ENCODE measurements at places on chromosomes 11 and 22.

DNA sequence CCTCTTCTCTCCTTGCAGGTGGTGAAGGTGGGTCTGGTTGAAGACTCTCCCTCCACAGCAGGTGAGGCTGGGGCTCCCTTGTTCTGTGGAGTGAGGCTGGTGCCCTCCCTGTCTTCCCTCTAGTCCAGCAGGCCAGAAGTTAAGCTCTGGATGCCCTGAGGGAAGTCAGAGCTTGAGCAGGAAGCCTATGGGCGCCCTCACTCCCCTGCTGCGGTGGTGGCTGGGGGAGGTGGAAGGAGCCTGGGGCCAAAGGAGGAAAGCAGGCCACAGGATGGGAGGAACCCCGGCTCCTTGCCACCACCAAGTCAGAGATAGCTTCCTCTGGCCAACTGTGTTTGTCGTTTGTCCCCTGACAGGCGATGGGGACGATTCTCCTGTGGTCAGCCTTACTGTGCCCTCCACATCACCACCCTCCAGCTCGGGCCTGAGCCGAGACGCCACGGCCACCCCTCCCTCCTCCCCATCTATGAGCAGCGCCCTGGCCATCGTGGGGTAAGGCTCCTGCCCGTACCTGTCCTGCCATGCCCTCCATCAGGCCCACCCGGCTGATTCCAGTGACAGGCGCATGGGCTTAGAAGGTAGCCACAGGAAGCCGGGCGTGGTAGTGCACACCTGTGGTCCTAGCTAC is 29.5 kb upstream of the RAB1B start:
- DNase-seq = no peak

DNA sequence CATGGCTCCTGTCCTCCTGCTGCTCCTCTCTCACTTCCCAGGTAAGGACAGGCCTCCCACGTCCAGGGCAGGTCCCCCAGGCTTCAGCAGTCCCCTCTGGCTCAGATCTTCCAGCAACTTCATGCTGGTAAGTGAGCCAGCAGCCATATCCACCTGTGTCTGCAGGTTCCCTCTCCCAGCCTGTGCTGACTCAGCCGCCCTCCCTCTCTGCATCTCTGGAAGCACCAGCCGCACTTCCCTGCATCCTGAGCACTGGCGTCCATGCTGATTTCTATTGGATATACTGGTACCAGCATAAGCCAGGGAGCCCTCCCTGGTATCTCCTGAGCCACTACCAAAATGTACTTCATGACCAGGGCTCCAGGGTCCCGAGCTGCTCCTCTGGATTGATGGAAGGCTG is 19.0 kb downstream of the RFPL3 start:
- no peak for DNase-seq

- peak; percentile 72 for DNase-seq
These were observed 14.9 kb upstream of the SLC29A2 start for GRCh38 chr11:66386171-66387069.

GRCh38 chr22:33869946-33870345 is 50.3 kb downstream of the LARGE1 start:
- no peak for DNase-seq

DNA sequence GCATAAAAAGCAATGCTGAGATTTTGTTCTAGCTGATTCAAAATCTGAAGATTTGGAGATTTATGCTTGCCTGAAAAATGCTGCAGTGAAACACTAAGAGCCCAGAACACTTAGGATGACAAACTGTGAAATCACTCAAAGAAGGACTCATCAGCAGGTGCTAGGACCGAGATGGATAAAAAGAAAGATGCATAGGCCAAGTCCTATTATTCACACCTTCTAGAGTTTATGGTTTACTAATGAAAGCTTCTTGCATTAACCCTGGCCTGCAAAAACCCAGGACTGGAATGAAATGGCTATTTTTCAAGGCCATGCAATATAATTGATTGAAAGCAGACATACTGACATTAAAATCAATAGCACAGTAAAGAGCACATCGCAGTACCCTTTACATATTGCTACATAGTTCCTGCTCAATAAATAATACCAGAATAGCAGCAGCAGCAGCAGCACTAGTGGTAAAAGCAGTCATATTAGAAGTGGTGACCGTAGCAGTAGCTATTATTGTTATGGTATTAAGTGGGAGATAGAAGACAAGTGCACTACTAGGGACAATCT is 161.7 kb downstream of the RAB38 start:
- DNase-seq = no peak

Data from GM20000 (cell line).